Lung microvascular endothelial cell (primary cell): ENCODE measurements at places on chromosomes 7 and 10. TPM values are rescaled to one million over a fixed set of nuclear protein-coding genes. Genes with fewer than 3 reads are reported as not detected.

Gene CFAP69
- total RNA-seq = 0.40 and 0.44 TPM in 2 replicates

DNA sequence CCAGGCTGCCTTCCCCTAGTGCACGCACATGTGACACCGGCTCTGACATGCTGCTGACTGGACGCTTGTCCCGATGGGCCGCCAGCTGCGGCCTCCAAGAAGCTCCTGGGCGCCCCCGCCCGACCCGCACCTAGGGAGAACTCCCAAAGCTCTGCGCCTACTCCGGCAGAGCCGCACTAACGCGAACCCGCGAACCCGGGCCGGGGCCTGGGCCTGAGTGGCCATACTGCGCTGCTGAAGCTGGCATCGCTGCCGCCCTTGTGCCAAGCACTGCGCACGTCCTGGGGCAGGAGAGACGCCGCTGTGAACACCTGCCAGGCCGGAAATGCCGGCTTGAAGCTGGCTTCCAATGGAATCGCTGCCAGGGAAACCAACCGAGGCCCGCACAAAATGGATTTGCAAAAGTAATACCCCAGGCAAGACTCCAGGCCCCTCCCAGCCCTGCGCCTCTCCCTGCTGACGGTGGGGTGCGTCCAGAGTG lies 85.1 kb downstream of the WASHC2A start:
- DNase-seq = no peak

GRCh38 chr7:46032942-46033341 lies 111.9 kb upstream of the IGFBP3 start:
- DNase-seq = no peak

GRCh38 chr7:75638594-75639070 lies 100.1 kb downstream of the HIP1 start:
- DNase-seq = peak; percentile 40

Gene HYAL4
- 0.20 and 0.44 TPM in 2 replicates for total RNA-seq
